ENCODE measurements at places on chromosomes 5 and 9.

DNA sequence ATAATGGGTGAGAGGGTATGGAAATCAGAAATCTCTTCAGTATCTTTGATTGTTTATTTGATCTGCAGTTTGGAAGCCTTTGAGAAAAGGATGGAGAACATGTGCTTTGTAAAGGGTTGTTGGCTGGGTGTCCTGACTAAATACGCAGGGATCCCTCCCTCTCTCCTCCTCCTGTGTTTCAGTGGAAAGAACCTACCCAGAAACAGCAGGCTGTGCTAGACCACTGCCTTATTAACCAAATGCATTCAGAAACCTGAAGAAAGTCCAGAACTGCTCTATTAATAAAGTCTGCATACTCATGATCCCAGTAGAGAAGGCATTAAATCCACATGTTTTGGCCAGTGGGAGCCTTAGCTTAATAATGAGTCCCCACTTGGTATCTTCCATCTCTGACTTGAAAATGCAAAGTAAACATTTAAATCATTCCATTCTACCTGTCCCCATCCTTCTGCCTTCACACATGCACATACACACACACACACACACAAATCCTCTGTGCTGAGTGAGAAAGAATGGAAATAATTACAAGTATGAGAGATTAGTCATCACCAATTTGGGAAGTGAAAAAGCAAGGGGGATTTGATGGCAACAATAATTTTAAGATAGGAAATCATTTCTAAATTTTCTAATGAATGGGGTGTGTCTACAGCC lies 10.0 kb upstream of the LECT2 start:
- DNase-seq = no peak

DNA sequence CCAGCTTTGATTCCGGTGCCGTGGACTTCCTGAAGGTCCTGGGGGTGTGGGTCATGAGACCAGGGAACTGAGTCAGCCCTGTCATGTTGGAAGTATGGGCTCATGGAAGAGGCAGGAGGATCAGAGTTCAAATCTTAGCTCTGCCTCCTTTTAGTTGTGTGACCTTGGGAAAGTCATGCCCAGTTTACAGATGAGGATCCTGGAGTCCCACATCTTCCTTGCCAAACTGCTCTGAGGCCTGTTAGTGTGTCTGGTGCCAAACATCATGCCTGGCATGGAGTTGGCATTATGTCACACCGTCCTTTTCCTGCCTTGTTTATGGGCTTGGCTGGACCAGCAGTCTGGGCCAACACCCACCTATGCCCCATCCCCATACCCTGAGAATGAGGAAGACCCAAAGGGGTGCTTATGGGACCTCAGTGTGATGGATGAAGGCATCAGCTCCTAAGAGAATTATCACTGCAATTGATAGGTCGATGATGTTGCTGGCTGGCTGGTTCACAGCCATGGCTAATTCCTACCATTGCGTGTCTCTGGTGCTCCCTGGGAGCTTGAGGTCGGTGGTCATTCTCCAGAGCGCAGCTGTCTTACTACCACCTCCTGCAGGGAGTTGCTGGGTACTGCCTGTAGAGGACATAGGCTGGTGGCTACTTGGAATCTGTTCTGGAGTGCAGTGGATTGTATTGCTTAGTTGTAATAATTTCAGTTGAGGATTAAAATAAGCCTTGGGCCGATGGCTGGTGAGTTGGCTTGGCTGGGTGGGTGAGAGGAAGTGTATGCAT lies 140.5 kb upstream of the PITX1 start:
- no peak for DNase-seq

DNA sequence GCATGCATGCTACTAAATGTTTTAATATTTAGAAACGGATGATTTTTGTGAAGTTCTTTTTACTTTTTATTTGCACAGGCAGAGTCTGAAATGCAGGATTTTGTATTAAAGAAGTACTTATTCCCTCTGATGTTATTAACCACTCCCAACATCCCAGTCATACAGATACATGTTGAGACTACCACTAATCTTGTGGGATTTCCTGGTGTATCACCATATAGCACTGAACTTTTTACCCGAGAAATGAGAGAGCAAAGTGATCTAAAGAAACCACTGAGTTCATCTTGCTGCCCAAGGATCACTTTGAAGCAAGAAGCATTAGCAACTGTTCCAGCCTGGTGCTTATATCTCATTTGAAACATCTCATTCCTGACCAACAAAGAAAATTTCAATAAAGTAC lies 443.8 kb downstream of the BNC2 start:
- no peak for DNase-seq

DNA sequence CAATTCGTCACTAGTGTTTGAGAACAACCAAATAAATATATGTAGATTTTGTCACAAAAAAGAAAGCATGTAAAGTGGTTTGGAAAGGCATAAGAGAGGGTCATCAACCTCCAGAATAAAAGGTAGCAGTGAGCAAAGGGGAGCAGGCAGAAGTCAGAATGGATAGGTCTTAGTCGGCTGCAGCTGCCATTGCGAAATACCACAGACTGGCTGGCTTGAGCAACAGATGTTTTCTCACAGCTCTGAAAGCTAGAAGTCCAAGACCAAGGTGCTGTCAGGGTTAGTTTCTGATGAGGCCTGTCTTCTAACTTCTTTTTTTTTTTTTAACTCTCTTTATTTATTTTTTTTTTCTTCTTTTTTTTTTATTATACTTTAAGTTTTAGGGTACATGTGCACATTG lies 208.1 kb upstream of the PIK3R1 start:
- DNase-seq = no peak

DNA sequence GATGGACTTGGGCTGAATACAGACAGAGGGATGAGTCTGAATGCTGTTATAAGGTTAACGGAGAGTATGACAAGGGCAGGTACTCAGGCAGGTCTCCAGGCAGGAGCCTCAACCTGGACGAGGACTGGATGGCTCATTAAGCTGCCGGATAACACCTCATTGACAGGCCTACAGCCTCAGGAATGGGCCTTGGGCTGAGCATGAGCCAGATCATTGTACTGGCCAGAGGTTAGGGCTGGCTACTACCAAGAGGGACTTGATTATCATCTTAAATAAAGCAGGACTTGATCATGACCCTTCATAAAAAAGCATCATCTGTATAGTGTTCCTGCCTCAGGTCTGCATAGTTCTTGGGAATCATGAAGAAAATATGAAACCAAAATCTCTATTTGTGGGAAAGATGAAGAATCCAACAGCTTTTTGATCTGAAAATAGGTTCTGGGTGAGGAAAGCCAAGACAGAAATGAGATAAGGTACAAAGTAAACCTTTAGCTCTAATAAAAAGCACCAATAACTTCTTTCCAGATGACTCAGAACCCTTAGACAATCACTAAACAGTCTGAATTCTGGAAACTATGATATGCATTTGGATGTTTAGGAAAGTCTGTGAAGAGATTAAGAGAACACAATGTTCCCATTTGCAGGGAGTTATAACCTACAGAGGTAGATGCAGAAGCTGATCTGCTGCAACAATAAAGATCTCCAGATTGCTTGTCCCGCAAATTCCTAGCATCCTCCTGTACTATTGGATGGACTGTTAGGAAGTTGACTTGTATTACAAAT lies 343.1 kb downstream of the CTNND2 start:
- no peak for DNase-seq

- DNase-seq = peak; percentile 31
These were observed 12.7 kb upstream of the DNAH5 start for GRCh38 chr5:13957032-13957645.

GRCh38 chr9:86546712-86547111 lies 192.5 kb upstream of the TUT7 start:
- DNase-seq = no peak

- no peak for DNase-seq
These were observed 35.9 kb upstream of the SLC1A3 start for GRCh38 chr5:36570301-36571095.

DNA sequence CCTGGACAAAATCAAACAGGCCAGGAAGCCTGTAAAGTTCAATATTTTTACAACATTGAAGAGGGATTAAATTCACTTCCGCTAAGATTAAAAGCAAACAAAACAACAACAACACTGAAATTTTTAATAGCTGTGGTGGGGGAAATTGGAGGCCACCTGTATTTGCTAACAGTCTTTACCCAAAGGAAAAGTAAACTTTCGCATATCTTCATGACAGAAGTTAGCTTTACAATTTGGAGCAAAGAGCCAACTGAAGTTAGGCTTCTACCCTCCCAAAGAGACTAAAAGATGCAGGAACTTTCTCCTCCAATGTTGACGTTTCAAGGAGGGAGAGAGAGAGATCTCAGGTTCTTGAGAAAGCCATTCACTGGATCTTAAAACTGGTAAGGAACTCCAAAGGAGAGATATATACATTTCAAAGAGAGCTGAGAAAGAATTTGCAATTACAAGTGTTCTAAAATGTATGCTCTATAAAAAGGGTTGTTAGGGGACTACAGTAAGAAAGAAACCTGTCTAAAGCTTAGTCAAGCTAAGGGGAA lies 349.2 kb upstream of the CDH9 start:
- no peak for DNase-seq

DNA sequence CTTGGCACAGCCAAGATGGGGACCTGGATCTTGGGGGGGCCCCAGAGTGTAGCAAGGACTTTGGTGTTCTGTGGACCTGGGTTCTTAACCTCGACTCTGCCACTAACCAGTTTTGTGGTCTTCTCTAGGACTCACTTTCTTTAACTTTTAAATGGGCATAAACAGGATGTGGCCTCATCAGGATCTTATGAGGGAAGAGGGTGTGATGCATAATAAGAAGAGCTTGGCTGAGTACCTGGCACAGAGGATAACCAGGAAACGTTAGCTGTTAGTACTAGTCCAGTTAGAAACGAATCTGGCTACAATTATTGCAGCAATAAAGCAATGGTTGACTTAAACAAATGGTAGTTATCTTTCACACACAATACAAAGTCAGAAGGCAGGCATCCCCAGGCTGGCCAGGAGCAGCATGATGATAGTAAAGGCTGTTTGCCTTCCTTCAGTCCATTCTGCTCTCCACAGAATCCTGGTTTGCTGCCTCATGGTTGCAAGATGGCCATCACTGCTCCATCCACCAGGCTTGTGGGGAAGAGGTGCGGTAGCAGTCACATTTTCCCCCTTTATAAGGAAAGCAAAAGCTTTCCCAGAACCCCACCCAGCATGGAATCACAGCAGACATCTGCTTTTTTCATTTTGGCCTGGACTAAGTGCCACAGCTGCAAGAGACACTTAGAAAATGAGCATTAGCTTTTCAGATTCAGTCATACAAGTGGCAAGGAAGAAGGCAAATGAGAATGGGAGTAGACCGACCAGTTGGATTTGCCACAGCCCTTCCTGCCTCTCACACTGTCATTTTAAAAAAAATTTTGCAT lies 225.0 kb downstream of the AOPEP start:
- no peak for DNase-seq

DNA sequence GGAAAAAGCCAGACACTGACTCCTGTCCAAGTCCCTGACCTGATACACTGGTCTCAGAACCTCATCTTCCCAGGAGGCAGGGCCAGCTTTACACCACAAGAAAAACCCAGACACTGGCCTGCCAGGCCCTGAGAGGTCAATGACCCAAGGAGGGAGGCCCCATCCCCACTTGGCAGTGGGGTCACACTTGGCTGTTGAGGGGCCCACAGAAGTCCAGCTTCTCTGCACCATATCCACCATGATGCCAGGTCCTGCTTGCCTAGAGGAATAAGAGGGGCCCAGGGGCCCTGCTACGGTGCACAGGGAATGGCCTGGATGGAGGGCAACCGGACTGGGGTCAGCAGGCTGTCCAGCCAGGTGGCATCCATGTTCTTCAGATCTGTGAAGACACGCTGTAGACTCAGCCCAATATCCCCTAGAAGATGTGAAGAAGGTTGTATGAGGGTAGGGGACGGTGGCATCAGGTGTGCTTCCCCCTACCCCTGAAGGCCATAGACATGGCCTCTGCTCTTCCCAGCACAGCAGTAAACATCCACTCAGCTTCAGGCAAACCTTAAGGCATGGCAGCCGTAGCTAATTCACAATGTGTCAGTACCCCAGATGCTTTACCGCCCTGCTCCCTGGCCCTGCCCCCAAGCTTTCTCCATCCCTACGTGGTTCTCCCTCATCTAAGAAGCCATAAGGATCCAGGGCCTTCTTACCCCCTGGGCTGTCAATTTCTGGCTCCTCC lies 6.7 kb downstream of the IRF1 start:
- no peak for DNase-seq

DNA sequence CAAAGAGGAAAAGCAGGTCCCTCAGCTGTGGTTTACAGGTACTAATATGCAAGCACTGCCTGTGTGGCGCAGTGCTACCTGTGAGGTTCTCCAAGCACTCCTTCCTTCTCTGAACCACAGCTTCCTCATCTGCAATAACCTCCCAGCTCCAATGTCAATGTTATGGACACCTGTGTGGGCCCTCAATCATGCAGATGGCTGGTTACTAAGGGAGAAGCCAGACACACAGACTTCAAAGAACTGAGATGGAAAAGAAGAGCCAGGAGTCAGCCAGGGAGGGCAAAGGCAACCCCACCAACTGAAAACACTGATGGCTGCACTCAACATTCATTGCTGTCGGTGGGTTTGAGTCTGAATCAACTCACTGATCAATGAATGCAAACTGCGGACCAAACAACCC lies 77.7 kb downstream of the NR6A1 start:
- DNase-seq = no peak

DNA sequence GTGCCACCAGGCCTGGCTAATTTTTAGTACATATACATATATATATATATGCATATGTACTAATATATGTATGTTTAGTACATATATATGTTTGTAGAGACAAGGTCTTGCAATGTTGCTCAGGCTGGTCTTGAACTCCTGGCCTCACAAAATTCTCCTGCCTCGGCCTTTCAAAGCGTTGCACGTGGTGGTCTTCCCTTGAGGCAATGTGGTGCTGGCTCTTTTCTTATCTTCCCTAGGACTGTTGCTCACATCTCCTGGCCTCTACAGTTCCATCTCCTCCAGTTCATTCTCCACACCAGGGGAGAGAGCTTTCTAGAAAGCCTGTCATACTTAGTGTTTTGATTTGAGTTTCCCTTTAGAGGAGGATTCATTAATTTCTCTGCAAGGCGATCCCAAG lies 28.9 kb upstream of the TGFBR1 start:
- DNase-seq = no peak

GRCh38 chr9:124835026-124835557 lies 18.2 kb upstream of the WDR38 start:
- DNase-seq = no peak

DNA sequence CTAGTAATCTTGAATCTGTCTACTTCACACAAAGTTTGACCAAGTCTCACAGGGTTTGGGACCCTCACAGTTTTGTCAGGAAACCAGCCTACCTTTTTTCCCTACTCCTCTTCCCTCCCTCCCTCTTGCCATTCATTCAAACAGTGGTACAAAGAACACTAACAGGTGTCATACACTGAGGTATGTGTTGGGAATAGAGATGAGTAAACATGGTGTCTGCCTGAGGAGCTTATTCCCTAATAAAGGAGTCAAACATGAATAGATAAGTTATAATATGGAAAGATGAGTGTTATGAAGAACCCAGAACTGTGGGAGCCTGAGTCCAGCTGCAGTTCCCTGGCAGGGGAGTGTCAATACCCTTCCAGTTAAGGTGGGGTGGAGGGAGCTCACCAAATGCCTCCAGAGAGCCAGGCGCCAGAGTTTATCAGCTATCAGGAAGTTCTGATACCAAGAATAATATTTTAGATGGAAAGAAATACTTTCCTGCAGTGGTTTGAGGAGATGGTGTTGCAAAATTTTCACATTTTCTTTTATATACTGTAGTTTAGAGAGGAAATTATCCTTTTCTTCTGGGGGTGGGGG lies 183.4 kb upstream of the NR3C1 start:
- no peak for DNase-seq

All from T47D (cell line).